NCI-H187 (cell line): ENCODE measurements at places on chromosomes 11 and 22.

DNA sequence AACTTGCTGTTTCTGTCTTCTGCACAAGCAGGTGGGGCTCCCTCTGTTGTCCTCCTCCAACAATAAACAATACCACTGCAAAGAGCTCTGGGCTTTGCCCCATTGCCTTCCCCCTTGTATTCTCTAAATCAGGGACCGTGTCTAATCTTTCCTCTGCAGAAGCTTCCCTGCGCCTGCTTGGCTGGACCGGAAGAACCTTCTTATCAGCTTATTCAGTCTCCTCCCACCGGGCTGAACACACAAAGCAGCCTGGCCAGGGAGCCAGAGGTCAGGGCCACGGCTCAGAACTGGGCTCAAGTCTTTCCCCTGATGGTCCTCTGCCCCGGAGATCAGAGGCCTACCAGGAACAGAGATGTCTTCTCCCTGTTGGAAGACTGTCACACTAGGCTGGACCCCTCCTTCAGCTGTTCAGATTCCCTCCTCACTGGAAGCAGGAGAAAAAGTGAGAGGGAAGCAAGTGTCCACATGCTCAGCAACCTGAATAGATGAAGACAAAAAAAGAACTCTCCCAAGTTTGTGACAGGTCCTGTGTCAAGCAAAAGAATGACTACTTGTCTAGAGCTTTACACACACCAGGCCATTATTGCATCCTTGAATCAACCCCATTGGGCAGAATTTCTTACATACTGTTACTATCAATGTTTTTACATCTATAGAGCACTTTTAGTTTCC is 63.7 kb downstream of the RAB30 start:
- DNase-seq: no peak

DNA sequence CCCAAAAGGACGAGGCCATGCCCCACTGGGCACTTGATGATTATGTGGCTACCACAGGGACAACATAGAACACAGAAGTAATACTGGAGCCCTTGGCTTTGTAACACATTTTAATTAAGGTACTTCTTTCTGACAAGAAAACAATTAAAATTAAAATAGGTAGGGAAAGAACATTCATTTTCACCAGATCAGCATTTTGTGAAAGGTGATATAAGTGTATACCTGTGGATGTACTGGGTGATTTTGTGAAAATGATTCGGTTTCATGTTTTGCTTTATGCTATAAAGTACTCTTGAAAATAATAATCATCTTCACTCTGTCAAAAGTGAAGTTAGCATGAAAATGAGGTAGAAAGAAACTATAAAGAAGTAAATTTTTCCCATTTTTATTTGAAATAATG is 876 bp downstream of the MS4A12 start:
- no peak for DNase-seq

- no peak for DNase-seq
Measured at GRCh38 chr11:114090225-114090910, 30.9 kb downstream of the ZBTB16 start.

- no peak for DNase-seq
Measured at GRCh38 chr11:123425367-123425766, 4.7 kb upstream of the GRAMD1B start.

GRCh38 chr22:26629988-26630761 is 8.4 kb downstream of the CRYBA4 start:
- DNase-seq: no peak

- no peak for DNase-seq
Measured at GRCh38 chr11:65791719-65792213, 4.9 kb downstream of the OVOL1 start.

DNA sequence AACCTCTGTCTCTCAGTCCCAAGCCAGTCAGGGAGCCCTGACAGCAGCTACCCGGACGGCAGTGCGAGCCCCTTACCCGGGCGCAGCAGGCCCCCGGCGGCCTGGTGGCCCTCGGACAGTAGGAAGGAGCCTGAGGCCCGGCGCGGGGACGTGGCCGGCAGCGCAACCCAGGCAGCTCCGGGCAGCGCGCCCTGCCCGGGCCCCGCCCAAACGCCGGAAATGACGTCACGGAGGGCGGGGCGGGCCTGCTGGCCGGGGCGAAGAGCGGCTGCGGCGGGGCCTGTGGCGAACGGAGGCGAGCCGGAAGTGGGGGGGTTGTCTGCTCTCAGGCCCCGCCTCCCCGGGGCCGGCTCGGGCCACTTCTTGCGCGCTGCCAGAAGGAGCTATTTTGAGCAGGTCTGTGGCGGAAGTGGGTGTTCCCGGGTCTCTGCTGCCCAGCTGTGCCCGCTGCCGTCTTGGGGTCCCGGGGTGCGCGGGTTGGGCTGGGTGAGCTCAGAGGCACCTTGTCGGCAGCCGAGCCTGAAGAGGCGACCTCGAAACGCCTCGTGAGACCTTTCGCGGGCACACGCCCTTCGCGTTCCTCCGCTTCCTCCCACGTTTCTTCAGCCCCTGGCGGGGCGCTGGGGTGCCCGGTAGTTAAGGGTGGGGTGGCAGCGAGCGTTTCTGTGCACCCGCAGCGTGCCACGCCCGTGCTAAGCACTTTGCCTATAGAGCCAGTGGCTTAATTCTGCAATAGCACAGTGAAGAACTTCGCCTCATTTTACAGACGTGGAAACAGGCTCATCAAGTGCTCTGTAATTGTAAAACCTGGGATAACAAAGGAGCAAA is at the start of gene C11orf24:
C11orf24 (minus strand) TSS at position 193 of the 828 bp plus-strand sequence. CDS start 8,206 bp downstream, outside the sequence.
- peak; percentile 87 for DNase-seq

DNA sequence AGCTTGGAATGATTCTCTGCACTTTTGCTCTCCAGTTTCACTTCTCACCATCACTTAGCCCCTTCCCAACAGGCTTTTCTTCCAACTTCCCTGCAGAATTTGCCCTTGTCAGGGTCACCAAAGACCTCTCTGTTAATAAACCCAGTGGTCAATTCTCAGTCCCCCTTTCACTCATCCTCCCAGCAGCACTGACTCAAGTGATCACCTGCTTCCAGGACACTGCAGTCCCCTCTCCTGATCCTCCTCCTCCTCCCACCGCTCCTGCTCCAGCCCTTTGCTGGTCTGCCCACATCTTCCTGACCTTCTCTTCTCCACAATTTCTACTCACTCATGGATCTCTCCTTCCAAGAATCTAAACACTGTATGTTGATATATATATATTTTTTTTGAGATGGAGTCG is 57.9 kb downstream of the SHISAL1 start:
- no peak for DNase-seq

GRCh38 chr11:123253911-123254310 is 58.9 kb upstream of the CLMP start:
- DNase-seq: no peak

GRCh38 chr22:23255506-23256170 is 75.3 kb downstream of the BCR start:
- DNase-seq: no peak

DNA sequence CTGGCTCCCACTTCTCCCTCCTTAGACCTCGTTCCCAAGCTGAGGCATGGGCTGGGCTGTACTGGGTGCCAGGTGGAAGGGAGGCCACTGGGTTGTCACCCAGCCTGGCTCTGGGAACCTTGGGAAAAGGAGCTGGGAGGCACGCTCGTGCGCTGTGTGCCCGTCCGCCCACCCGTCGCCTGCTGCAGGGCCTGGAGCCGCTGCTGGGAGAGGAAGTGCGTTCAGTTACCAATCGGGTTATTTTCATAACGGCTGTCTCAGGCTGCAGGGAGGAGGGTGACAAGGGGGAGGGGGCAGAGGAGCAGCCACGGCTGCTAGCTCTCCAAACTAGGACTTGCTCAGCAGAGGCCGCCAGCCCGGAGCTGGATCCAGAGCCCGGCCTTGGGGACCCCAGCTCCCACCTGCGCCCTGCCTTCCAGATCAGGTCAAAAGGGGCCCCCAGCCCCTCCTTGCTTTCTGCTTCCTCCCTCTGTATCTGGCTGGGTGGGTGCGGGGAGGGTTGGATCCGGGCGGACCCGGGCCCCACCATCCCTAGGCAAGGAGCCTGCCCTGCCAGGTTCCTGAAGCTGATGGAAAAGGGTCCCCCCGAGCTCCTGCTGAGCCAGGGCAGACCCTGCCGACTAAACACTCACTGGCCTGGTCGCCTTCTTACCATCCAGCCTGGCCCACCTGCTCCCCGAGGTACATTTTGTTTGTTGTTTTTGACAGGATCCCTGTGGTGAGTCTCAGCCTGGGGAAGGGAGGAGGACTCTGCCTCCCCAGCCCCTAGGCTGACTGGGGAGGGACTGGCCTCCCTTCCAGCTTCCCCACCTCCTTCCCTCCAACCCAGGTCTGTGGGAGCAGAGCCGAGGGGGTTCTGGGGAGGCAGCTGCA is 14.3 kb downstream of the DGKZ start:
- DNase-seq: no peak

DNA sequence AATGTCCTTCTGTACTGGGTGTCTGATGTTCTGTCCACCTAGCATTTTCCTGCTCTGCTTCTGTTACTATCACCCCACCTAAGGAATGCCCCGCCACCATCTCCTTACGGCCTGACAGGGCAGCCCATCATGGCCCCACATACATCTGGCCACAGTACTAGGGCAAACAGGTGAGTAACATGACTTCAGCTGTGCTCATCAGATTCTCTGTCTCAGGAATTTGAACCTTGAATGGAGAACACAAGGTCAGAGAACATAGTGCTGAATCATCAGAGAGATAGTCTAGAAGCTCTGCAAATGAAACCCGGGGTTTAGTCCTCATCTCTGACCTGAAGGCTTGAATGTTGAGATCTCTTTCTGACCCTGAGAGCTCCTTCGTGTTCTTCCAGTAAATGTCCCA is 32.4 kb downstream of the ZC3H12C start:
- DNase-seq: no peak

DNA sequence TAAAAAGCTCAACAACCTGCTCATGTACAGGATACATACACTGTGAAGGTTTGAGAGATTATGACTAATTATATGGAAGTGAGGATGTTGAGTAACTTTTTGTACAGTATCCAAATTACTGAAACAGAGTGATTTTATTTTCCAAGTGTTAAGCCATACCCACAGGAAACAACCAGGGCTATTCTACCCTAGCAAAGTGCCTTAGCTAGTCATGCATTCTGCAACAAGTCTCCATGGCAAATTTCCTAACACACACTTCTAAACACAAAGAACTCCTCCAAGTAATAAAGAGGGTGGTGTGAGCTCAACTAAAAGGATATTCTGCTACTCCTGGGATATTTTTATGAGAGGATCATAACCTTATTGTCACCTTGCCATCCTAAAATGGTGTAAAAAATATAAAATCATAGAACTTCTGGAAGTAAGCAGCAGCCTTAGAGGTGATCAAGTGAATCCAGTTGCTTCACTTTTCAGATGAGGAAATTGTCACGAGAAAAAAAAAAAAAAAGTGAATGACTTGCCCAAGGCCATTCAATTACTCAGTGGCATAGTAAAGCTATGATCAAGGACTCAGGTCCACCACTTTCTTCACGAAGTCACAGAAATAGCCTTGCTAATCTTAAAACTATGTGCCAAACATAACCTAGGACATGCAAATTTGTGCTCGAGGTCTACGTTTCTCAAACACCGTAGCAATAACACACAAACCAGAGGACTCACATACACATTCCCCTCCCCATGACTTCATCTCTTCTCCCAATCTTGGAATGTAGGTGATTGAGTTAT is 4.2 kb downstream of the LGR4 start:
- no peak for DNase-seq

GRCh38 chr22:48486134-48486532 is 1341.5 kb downstream of the BRD1 start:
- no peak for DNase-seq

GRCh38 chr11:28289444-28289843 is 181.3 kb downstream of the METTL15 start:
- no peak for DNase-seq

GRCh38 chr11:130639369-130639768 is 190.9 kb downstream of the ADAMTS15 start:
- no peak for DNase-seq
